Stimulated activated naive CD4-positive, alpha-beta T cell treated with Interleukin-2 at 50 U/mL for 16 hours (primary cell): ENCODE measurements at places on chromosomes 3 and 15.

DNA sequence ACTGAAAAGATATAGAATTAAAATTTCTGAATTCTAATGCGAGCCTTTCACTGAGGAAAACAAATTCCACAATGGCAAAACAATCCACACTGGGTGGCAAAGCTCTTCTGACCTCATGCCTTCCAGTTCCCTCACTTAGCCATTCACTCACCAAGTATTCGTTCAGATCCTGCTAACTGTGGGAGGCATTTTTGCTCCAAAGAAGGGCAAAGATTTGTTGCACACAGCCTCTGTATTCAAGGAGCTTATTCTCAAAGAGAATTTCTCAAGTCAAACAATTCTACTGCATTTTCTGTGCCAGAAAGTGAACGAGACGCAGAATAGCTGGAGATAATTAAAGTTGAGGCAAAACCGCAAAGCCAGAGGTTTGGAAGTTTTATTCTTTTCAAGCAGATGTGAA lies 77.3 kb downstream of the CPNE4 start:
- DNase-seq: no peak

GRCh38 chr3:42274266-42274665 lies 8.3 kb upstream of the CCK start:
- DNase-seq: no peak

- no peak for DNase-seq
Measured at GRCh38 chr3:12758025-12758781, 856 bp downstream of the TMEM40 start.

- DNase-seq: no peak
Measured at GRCh38 chr3:121768452-121768851, 18.9 kb upstream of the GOLGB1 start.

- peak; percentile 29 for DNase-seq
Measured at GRCh38 chr3:89107461-89108290, at the start of gene EPHA3. TSS of gene EPHA3 (plus strand) at chr3:89107621. CDS start at chr3:89107749, 128 bp downstream.

DNA sequence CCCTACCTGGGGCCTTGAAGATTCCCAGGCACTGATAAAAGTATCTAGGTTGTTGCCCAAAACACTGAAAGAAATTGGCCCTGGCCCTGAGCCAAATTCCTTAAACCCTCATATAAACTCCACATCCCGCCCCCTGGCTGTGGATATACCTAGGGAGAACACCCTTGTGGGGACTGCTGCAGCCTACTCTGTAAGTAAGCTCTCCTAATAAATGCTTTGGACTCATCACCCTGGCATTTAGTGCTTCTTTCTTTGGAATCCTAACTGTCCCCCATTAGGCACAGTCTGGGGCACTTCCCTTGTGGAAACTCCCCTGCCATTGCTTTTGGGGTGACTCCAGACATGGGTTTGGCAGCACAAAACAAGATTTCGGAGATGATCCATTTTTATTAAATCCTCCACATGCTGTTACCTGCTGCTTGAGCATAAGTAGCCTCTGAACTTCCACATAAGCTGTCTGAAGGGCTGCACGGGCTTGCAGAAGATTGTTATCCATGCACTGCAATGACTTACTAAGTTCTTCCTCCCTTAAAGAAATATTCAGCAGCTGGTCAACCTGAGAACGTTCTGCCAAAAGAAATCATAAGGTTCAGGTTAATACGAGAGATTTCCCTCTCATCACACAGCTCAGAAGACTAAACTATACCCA lies 46.4 kb downstream of the ZNF106 start:
- no peak for DNase-seq

DNA sequence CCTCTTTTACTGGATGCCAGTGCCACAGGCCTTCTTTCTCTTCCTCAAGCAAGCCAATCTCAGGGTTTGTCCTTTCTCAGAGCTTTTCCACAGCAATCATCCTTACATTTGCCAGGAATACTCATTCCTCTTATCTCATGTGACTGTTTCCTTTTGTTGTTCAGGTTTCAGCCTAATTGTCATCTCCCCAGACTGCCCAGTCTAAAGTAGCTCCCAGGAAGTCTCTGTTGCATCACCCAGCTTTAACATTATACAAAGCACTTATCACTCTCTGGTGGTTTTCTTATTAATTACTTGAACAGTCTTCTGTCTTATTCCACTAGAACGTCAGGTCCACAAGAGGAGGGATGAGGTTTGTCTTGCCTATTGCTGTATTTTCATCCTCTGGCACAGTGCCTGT lies 65.8 kb downstream of the CADPS start:
- no peak for DNase-seq

DNA sequence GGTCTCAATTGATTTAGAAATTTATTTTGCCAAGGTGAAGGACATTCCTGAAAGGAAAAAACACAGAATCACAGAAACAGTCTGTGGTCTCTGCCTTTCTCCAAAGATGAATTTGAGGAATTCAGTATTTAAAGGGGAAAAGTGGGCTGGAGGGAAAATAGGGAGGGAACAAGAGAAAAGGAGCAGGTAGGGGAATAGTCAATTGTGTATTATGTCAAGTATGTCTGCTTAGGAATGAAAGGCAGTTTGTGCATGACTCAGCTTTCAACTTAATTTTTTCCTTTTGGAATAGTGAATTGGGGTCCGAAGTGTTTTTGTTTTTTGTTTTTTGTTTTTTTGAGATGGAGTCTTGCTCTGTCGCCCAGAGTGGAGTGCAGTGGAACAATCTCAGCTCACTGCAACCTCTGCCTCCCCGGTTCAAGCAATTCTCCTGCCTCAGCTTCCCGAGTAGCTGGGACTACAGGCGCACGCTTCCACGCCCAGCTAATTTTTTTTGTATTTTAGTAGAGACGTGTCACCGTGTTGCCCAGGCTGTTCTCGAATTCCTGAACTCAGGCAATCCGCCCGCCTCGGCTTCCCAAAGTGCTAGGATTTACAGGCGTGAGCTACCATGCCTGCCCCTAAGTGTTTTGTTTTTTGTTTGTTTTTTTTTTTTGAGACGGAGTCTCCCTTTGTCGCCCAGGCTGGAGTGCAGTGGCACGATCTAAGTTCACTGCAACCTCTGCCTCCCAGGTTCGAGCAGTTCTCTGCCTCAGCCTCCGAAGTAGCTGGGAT lies 74.1 kb upstream of the MAP4 start:
- DNase-seq: no peak

GRCh38 chr3:46038916-46039315 lies 11.6 kb upstream of the XCR1 start:
- no peak for DNase-seq

GRCh38 chr15:100721758-100722550 lies 119.6 kb downstream of the ASB7 start:
- DNase-seq: no peak

GRCh38 chr3:128316481-128316891 lies 150.2 kb downstream of the DNAJB8 start:
- peak; percentile 27 for DNase-seq

- peak; percentile 41 for DNase-seq
Measured at GRCh38 chr3:32374788-32375595, 16.7 kb upstream of the CMTM7 start.

DNA sequence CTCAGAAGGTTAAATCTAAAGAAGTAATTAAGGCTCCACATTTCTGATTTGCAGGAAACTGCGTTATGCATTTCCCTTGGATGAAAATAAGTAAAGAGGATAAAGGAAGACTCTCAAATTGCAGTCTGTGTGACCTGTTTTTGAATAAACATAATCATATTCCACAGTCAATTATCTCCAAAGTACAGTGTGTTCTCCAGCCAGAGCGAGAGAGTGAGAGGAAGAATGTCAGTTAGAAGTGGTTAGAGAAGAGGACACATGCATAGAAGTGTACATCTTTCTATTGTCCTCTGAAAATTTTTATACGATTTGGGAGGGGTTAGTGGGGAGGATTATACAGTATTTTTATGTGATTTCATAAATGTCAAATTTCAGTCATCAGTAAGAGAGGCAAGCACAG lies 487.1 kb downstream of the LPP start:
- DNase-seq: no peak

- DNase-seq: no peak
Measured at GRCh38 chr3:152961323-152961722, 126.4 kb downstream of the P2RY1 start.

DNA sequence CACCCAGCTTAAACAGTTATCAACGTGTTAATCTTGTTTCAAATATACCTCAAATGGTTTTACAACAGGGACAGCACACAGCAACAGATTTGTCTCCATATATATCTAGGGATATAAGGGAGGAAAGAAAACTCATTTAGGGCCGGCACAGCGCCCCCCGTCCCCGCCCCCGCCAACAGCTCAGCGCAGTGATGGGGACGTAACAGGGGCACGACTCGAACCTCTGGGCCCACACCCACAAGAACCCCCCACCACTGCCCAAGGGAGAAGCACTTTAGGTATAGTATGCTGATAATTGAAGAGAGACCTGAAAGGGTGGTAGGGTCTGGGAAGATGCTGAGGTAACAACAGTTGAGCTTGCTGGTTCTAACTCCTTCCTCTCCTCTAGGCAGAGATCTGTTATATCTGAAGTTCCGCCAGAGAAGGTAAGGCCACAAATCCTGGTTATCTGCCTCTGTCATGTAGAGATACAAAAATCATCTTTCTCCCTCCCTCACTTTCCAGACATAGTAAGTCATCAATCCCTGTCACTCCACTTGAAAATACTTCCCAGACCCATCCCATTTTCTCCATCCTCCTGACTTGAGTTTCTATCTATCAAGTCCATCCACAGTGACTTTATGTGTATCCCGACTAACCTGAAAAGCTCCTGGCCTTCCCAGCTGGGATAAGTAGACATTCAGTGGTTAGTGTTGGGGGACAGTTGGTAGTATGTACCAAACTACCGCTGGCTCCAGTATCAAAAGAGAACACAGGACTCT lies 126.9 kb downstream of the PDZRN3 start:
- DNase-seq: no peak

DNA sequence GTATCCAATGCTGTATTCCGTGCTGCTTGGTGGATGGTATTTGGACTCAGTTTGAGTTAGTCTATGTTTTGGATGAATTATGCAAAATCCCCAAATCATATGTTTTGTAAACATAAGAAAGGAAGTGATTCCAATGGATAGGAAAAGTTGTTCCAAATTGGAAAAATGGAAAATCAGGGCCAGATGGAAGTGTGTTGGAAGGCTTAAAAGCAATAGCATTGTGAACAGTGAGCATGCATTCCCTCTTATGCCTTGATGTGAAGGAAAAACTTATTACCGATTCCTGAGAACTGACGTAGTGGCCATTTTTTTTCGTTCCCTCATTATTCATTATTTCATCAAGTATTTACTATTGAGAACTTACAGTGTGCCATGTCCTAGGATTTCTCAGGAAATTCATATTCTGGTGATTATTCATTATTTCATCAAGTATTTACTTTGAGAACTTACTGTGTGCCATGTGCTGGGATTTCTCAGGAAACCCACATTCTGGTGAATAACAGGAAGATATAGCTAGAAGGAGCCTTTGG lies 144.1 kb upstream of the TPRG1 start:
- DNase-seq: no peak
